ENCODE measurements at places on chromosomes 3 and 15. TPM values are rescaled to one million over a fixed set of nuclear protein-coding genes. Genes with fewer than 3 reads are reported as not detected.

SERPINI2 gene
- 4.2 TPM for total RNA-seq

MORC1 gene
- total RNA-seq = 0.41 TPM

CAMP gene
- total RNA-seq = not detected

DAPK2 gene
- 19.8 TPM for total RNA-seq

OCA2 gene
- 7.1 TPM for total RNA-seq

PDZRN3 gene
- total RNA-seq = 50.7 TPM

P3H2 gene
- 4.3 TPM for total RNA-seq

ACAN gene
- 2.1 TPM for total RNA-seq

LPP gene
- 61.2 TPM for total RNA-seq

CGGBP1 gene
- total RNA-seq = 62.2 TPM

PLIN1 gene
- total RNA-seq = 15.6 TPM

NR2E3 gene
- total RNA-seq = not detected

MST1 gene
- total RNA-seq = 13.6 TPM

DNA sequence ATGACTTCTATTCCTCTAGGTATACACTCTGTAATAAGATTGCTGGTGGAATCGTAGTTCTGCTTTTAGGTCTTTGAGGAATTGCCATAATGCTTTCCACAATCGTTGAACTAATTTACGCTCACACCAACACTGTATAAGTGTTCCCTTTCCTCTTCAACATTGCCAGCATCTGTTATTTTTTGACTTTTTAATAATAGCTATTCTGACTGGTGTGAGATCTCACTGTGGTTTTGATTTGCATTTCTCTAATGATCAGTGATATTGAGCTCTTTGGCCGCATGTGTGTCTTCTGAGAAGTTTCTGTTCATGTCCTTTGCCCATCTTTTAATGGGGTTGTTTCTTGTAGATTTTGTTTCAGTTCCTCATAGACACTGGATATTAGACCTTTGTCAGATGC, 12.8 kb downstream of the NXPE3 start:
- DNase-seq = no peak

DNA sequence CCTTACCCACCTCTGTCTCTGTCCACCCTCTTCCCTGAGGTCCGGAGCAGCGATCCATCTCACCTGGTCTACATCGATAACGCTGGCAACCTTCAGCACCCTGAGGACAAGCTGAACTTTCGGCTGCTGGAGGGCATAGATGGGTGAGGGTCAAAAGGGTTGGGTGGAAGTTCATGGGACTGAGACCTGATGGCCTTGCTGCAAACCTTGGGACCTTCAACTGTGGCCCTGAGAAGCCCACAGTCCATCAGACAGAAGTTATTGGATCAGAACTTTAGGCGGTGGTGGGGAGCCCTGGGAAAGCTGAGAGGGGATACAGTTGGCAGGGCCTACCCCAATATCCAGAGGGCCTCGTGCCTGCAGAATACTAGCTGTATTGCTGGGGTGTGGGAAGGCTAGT, 50.5 kb downstream of the POMGNT2 start:
- DNase-seq = no peak

GRCh38 chr3:162014284-162014683, 517.7 kb downstream of the OTOL1 start:
- no peak for DNase-seq

DNA sequence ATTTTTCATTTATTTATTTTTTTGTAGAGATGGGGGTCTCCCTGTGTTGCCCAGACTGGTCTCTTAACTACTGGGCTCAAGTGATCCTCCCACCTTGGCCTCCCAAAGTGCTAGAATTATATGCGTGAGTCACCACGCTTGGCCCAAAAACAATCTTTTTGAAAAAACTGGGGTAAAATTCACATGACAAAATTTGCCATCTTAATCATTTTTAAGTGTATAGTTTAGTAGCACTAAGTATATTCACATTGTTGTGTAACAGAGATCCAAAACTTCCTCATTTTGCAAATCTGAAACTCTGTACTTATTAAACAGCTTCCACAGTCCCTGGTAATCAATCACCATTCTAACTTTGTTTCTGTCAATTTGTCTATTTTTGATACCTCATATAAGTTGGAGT, 5.2 kb downstream of the SNX1 start:
- DNase-seq = no peak

DNA sequence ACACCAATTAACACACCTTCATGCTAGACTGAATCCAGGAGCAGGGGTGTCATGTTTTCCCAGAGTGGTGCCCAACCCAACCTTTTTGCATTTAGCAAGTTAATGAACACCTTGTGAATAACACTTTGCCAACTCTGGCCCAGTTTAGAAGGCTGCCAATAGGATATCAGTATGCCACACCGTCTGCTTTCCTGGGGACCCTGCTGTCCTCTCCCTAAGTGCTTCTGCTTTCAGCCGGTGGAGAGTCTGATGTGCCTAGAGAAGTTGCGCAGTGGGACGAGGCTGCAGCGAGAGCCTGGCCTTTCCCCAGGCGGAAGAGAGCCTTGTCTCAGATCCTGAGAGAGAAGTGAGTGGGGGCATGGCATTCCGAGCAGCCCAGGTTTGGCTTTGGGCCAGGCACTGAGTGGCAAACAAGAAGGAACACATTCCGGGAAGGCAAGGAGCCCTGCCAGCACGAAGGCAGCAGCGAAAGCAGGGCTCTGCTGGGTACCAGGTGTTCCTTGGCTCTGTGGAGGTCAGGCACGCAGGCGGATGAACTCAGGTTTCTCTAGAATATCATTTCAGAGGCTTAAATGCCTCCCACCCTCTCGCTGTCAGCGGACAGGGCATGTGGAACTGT, 36.9 kb downstream of the SENP8 start:
- DNase-seq = peak; percentile 80

GRCh38 chr3:121994551-121994950, 27.5 kb downstream of the ILDR1 start:
- DNase-seq = no peak

- DNase-seq = no peak
Observed at GRCh38 chr3:25744470-25744869, 38.8 kb downstream of the NGLY1 start.

GRCh38 chr3:69443457-69443920, 57.6 kb upstream of the FRMD4B start:
- DNase-seq = no peak

DNA sequence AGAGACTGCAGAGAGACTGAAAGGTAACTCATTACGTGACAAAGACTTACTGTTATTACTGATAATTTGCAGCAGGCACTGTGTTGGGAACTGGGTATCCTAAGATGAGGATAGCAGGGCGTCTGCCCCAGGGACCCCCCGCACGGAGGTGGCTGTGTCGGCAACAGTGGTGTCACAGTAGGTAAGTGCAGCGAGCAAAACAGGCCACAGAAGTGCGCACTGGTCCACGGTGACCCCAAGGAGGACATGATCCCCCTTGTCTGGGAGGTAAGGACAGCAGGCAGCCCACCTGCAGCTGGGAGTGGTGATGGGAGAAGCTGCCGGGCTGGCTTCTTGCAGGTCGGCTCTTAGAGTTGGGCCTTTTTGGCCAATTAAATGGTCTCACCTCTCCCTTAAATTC, 82.9 kb downstream of the FAM43A start:
- no peak for DNase-seq

- DNase-seq = no peak
Observed at GRCh38 chr3:10528046-10528445, 22.7 kb upstream of the ATP2B2 start.

GRCh38 chr3:27533718-27534573, 49.8 kb upstream of the SLC4A7 start:
- no peak for DNase-seq

DNA sequence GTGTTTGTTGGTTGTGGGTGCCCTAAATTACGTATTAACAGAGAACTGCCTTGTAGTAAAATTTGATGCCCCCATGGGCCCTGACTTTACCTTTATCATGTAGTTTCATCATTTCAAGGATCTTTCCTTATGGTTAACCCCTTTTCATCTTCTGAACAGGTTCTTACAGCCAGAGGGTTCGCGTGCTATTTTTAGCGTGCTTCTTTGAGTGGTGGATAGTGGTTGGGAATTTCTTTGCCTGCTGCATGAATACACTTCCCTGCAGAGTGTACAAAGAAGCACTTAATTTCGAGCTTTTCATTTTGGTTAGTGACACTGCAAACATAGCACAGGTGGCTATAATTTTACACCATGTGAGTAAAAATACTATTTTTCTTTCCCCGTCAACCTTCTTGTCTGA, 231.8 kb downstream of the ROBO2 start:
- DNase-seq = no peak

GRCh38 chr3:32575451-32576113, 4.9 kb upstream of the DYNC1LI1 start:
- no peak for DNase-seq
